ENCODE measurements at places on chromosomes 6 and 20.

GRCh38 chr6:56699066-56699654 lies 56.5 kb upstream of the DST start:
- peak; percentile 53 for DNase-seq
- H3K36me3 ChIP-seq, result peaks cover 4% of the 10 kb centered on the region
- H3K4me3 ChIP-seq, result no peak overlapping the region

DNA sequence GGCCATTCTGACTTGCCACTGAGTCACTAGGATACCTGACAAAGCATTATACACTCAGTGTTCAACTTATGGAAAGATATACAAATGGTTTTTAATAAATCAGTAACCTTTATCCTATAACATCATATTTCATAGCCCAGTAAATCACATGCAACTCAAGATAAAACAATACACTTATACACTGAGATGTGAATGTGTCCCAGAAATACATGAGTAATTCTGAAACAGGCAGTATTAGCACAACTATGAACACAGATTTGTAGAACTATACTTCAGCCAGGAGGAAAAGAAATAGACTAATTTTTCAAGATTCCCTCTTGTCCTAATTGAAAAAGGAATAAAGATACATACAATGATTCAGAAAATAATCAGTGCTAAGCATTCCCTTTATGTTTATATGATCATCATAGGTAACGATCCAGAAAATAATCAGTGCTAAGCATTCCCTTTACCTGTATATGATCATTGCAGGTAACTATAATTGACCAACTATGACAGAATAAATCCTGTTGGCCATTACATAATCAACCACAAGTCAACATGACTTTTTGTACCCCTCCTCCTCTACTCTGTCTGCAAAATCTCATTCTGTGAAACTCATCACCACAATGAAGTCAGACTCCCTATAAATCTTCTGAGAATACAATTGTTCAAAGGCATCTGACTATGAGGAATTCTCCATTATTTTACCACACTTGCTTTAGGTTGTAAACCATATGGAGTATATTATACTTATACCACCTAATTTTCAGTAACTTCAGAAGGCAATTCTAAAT lies 30.3 kb downstream of the HACE1 start:
- no peak overlapping the region for H3K27ac ChIP-seq
- no peaks in the 10 kb centered on the region for H3K4me1 ChIP-seq
- peaks cover 8% of the 10 kb centered on the region for H3K36me3 ChIP-seq
- no peaks in the 10 kb centered on the region for H3K27me3 ChIP-seq
- no peak for DNase-seq

DNA sequence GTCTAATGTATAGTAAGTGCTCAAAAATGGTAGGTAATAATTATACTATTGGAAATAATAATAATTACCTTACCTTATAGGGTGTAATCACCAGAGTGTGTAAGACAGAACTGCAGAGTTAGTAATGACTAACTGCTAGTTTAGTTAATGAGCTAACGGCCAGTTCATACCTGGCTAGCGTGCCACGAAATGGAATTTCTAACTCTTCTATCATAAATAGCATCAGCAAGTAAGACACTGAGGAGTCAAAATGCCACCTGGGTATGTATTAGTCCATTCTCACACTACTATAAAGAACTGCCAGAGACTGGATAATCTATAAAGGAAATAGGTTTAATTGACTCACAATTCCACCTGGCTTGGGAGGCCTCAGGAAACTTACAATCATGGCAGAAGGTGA lies 63.4 kb upstream of the CEP85L start:
- H3K27ac ChIP-seq, result no peak overlapping the region
- no peak for DNase-seq

DNA sequence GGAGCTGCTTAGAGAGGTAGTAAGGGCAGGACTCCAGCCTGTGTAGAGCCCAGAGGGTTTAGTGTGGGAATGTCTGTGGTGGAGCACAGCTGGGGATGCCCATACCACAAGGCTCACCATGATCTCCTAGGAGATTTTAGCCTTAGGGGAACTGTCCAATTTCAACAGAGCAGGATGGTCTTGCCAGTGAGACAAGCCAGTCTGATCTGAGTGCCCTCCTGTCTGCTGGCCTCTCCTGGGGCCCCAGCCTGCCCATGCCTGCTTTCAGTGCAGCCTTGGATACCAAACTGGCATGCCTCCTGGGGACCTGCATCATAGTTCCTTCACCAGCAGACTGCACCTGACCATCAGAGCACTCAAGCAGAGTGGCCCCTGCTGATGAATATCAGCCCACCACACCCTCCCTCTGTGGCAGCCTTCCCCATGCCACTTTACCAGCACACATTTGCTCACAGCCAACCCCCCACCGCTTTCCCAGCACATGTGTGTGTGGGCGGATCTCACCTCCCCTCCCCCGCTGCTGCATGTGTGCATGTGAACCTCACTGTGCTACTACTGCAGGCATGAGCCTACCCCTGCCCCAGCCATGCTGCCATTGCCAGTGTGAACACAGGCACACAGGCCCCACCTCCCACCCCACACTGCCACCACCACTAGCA lies 7.9 kb upstream of the TREM1 start:
- no peaks in the 10 kb centered on the region for H3K4me1 ChIP-seq
- no peak overlapping the region for H3K27ac ChIP-seq
- no peak overlapping the region for H3K4me3 ChIP-seq

- H3K27ac ChIP-seq, result no peak overlapping the region
- H3K4me3 ChIP-seq, result no peak overlapping the region
- DNase-seq, result no peak
- peaks cover 5% of the 10 kb centered on the region for H3K27me3 ChIP-seq
- H3K4me1 ChIP-seq, result no peaks in the 10 kb centered on the region
Measured at GRCh38 chr6:15798533-15799255, 135.9 kb upstream of the DTNBP1 start.

DNA sequence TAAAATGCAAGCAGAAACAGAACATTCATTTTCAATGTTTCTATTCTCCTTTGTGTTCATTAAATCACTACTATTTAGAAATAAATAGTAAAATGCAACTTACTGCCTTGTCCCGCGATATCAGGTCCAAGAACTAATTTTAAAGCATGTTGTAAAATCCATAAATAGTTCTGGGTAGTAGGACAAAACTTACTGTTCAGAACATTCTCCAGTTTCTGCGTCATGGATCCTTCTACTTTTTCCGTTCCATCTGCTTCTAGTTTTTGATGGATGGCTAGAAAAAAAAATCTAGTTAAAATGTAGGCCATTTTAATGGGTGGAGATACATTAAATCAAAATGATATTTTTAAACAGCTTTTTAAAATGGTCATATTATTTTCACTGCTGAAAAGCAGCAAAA lies 47.0 kb downstream of the HUS1B start:
- no peak for DNase-seq
- H3K27ac ChIP-seq, result no peak overlapping the region
- peaks cover 9% of the 10 kb centered on the region for H3K36me3 ChIP-seq
- no peaks in the 10 kb centered on the region for H3K27me3 ChIP-seq
- H3K4me3 ChIP-seq, result no peak overlapping the region

- no peak overlapping the region for H3K4me3 ChIP-seq
- peaks cover 8% of the 10 kb centered on the region for H3K4me1 ChIP-seq
- no peak overlapping the region for H3K27ac ChIP-seq
- DNase-seq, result no peak
- no peaks in the 10 kb centered on the region for H3K27me3 ChIP-seq
- no peaks in the 10 kb centered on the region for H3K36me3 ChIP-seq
Measured at GRCh38 chr20:50057714-50058053, 55.3 kb downstream of the UBE2V1 start.

Data from IMR-90 (cell line).